T-helper 17 cell (primary cell): ENCODE measurements at places on chromosomes 4 and X.

DNA sequence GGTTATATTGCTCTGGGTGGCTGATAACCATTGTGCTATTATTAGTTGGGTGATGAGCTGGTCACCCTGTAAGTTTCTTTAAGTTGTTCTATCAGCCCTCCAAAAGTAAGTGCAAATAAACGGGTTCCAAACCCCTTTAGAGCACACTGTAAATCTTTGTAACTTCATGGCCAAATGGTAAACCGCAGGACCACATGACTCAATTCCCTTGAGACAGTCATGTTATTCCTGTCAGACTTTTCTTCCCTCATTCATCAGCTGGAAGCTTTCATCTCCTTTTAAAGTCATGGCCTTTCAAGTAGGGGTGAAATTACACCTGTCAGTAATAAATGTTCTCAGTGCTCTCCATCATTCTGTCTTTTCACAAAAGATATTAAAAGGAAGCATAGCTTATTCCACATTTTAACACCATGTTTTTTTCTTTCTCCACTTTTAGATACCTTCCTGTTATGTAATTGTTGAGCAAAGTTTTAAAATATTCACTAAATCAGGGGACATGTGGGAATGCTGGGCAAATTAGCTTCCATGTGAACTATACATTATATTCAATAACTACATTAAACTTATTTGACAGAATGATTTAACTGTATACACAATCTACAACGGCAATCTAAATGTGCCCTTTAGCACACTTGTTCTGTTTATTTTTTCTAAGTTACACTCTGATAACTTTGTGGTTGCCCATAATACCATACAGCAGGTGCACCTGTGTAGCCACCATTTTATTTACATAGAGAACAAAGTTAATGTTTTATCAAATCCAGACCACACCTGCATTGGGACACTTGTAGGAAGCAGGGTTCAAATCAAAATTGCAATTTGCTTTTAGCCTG lies 275.5 kb downstream of the CFAP299 start:
- DNase-seq = no peak

DNA sequence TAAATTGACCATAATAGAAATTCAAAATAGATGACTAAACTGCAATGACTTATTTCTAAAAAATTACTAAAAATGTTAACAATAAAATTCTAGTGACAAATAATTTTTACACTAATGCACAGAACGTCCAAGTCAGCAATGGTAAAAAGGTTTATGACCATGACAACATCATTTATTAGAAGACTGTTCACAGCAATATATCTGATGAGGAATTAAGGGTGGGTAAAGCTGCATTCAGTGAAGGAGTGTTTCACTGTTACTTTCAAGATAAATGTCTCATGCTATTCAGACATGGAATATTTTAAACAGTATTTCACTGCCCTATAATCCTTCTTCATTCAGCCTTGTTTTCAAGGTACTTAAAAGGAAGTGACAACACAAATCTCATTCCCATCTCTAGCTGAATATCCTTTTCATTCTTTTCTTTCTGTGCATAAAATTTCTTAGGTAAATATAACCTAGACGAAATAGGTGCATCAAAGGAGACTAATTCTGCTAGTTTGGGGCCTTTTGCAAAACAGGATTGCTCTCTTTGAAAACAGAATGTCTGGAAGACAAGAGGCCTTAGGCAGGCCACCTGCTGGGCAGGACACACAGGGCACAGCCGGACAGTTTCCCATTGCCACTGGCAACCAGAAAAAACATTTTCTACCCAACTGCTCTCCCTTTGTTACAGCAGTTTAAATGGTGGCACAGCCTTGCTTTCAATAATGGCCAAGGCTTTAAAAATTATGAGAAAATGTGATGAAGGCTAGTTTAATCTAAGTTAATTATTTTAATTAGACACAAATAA lies 600.3 kb downstream of the SPRY1 start:
- DNase-seq = no peak

DNA sequence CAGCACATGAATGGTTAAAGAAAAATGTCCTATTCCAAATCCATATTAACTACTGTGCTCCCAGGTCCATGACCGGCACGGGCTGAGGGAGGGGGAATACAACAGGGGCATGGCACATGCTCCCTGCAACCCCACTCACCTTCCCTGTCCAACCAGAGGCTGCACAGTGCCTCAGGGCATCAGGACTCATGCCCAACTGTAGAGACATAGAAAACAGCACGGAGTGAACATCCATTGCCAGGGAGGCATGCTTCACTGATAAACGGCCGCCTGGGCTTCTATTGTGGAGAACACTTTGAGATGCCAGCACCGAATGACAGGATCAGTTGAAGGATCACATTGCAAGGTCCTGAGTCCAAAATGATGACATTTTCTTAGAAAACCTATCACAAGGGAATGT lies 140.6 kb downstream of the STK32B start:
- no peak for DNase-seq

DNA sequence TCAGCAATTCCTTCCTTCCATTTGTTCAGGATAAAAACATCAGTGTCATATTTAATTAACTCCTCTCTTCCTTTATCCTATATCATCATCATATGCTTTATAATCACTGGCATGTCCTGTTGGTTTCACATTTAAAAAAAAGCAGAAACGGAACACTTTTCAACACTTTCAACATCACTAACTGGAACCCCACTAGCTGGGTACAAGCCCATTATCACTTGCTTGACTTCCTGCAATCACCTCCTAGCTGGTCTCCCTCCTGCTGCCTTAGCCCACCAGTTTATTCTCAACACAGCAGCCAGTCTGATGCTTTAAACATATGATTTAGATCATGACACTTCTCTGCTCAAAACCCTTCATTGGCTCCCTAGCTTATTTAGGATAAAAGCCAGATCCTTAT lies 116.4 kb upstream of the LSM6 start:
- no peak for DNase-seq

GRCh38 chrX:81082649-81083048 lies 119.1 kb downstream of the HMGN5 start:
- no peak for DNase-seq

- DNase-seq = no peak
These were observed 13.0 kb downstream of the PPP1R3F start for GRCh38 chrX:49282647-49283011.

DNA sequence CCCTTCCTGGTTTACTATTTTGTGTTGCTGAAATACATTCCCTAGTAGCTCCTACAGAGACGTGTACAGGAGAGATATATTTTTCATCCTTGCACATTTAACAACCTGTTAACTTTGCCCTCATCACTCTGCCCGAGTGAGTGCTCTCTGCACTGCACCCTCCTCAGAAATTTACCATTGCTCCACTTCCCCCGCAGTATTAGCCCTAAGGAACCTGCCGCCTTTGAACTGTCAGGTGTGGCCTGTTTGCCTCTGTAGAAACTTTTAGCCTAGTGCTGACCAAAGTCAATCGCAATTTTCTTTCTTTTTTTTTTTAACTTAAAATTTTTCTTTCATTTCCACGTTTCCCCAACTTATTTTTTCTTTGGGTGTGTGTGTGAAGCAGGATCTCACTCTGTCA lies 46.6 kb upstream of the TBL1X start:
- DNase-seq = no peak

DNA sequence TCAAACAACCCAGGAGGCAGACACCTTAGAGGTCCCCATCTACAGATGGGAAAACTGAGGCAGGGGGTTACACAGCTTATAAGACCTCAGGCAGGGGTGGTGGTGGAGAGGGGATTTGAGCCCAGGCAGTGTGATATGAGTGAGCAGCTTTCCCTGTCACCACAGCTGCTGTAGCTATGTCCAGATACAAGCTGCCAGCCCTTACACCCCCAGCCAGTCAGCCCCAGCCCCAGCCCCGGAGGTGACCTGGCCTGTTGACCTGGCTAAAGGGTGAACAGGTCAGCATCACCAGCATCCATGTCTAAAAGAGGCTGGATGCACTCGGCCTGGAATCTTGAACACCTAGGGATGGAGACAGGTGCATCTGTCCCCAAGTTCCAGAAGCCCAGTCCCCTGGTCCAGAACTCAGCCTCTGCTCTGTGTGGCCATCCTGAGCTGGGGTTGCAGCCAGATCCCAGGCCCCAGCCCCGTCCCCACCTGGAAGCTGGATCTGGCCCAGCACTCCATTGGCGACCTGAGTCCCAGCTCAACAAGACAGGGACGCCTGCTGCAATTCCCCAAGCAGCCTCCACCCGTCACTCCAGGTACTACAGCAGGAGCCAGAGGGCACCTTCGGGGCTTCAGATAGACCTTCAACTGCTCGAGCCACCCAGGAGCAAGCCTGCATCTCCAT lies 89.5 kb downstream of the JAKMIP1 start:
- DNase-seq = no peak

DNA sequence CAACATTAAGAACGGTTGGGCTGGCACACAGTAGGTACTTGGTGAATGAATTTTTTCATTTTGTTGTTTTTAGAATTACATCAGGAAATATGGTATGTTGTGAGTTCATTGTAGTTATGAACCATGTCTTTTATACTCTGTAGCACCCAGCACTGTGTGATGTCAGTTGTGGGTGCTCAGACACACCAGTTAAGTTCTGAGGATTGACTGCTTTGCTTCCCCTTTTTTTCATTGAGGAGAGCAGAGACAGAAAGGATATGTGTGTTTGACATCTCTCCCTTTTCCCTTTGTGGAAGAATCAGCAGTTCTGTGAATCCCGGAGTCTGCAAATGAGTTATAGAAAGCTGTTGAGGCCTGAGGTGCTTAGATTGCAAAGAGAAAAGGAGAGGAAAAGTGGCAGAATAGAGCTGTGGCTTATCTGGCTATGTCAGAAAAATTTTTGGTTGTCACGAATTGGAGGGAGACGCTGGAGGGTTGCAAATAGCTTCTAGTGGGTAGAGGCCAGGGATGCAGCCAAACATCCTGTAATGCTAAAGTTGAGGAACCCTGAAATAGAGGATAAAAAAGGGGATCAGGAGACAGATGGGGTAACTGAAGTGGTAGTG lies 13.1 kb downstream of the SMAD1 start:
- no peak for DNase-seq

DNA sequence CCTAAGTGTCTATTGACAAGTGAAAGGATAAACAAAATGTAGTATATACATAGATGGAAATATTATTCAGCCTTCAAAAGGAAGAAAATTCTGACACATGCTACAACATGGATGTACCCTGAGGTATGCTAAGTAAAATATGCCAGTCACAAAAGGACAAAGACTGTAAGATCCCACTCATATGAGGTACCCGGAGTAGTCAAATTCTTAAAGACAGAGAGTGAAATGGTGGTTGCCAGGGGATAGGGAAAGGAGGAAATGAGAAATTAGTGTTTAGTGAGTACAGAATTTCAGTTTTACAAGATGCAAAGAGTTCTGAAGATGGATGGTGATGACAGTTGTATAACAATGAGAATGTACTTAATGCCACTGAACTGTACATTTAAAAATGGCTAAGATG lies 102.3 kb upstream of the NAP1L5 start:
- no peak for DNase-seq

- no peak for DNase-seq
These were observed 225.2 kb downstream of the MGST2 start for GRCh38 chr4:139890816-139891215.

- no peak for DNase-seq
These were observed 115.4 kb downstream of the STPG2 start for GRCh38 chr4:98027827-98028226.

DNA sequence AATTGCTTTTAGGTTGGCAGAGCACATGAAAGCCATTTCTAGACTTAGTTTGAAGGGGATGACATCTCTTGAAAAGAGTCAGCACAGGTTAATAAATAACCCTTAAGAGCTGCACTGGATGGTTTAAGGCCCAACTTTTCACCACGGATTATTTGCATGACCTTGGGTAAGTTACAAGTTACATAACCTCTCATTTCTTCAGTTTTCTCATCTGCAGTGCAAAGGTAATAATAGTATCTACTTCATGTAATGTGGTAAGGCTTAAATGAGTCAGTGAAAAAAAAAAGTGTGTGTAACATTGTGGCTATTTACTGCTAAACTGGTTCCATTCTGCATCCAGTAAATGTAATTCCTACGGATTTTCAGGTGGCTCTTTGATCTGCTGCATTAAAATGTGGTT lies 715.8 kb downstream of the CCSER1 start:
- no peak for DNase-seq

- no peak for DNase-seq
These were observed 104.9 kb downstream of the PCDH18 start for GRCh38 chr4:137427411-137427810.

GRCh38 chr4:17544205-17544604 lies 29.2 kb downstream of the CLRN2 start:
- no peak for DNase-seq
